ENCODE measurements at places on chromosomes 5 and 9.
A peak's percentile ranks its signal among the peaks of the same experiment; 100 is the strongest.

DNA sequence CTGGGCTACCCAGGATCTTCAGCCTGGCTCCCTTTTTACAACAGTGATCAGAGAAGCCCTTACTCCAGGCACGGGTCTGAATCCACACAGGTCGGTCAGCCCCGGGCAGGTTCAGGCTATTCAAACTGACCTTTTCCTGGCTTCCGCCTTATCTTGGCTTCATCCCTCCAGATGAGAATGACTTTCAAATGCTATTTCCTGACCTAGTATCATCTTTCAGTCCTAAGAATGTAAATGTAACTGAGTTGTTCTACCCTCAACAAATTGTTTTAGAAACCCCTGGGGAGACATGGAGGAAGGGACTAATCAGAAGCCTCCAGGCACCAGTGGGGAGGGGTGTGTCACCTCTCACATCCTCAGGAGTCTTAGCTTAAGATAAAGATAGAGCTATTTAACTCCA, 213.2 kb downstream of the EPB41L4A start:
- H3K27ac ChIP-seq, result no peak overlapping the region
- DNase-seq, result no peak
- H3K36me3 ChIP-seq, result peaks cover 22% of the 10 kb centered on the region
- no peak overlapping the region for H3K4me3 ChIP-seq
- H3K4me1 ChIP-seq, result peaks cover 34% of the 10 kb centered on the region

DNA sequence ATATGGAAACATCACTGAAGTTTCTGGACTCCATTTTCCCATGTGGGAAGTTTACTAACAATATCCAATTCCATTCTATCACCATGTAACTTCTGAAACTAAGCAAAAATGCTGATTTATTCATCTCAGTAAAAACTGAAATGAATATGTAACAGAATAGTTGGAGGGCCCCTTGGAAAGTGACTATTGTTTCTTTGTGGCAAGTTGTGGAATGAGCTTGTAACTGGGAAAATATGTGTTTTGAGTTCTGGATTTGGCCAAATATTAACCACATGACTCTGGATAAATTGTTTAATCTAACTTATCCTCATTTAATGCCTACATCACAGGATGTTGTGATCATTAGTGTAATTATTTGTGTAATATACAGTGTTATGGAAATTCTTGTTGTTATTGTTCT, 619.3 kb downstream of the TLE4 start:
- no peaks in the 10 kb centered on the region for H3K4me1 ChIP-seq
- H3K36me3 ChIP-seq, result no peaks in the 10 kb centered on the region
- H3K27ac ChIP-seq, result no peak overlapping the region

- H3K27ac ChIP-seq, result no peak overlapping the region
- no peaks in the 10 kb centered on the region for H3K36me3 ChIP-seq
- H3K4me1 ChIP-seq, result peaks cover 5% of the 10 kb centered on the region
- H3K4me3 ChIP-seq, result no peak overlapping the region
- no peaks in the 10 kb centered on the region for H3K27me3 ChIP-seq
Measured at GRCh38 chr5:117058740-117059139, 484.1 kb upstream of the SEMA6A start.

- no peaks in the 10 kb centered on the region for H3K27me3 ChIP-seq
- peaks cover 41% of the 10 kb centered on the region for H3K4me1 ChIP-seq
- DNase-seq, result no peak
- H3K27ac ChIP-seq, result peak overlapping the region; percentile 80
- peaks cover 14% of the 10 kb centered on the region for H3K36me3 ChIP-seq
Measured at GRCh38 chr9:2158111-2158610, 143.0 kb downstream of the SMARCA2 start.

DNA sequence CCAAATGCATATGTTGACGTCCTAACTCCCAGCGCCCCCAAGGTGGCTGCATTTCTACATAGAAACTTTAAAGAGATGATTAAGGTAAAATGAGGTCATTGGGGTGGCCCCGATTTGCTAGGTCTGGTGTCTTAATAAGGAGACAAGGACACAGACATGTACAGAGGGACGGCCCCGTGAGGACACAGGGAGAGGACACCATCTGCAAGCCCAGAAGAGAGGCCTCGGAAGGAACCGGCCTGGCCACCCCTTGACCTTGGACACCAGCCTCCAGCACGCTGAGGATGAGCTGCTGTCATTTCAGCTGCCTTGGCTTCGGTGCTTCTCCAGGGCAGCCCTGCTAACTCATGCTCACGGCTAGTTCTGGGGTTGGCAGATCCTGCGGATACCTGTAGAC, 73.2 kb downstream of the MRPL36 start:
- DNase-seq, result peak; percentile 58
- H3K27ac ChIP-seq, result no peak overlapping the region
- H3K4me1 ChIP-seq, result no peaks in the 10 kb centered on the region
- H3K27me3 ChIP-seq, result peaks cover 17% of the 10 kb centered on the region

- no peak overlapping the region for H3K4me3 ChIP-seq
- H3K36me3 ChIP-seq, result no peaks in the 10 kb centered on the region
- H3K27me3 ChIP-seq, result no peaks in the 10 kb centered on the region
Measured at GRCh38 chr5:95827892-95828246, 5.3 kb upstream of the GLRX start.
